ENCODE measurements at places on chromosomes 13 and 19.
A peak's percentile ranks its signal among the peaks of the same experiment; 100 is the strongest.

DNA sequence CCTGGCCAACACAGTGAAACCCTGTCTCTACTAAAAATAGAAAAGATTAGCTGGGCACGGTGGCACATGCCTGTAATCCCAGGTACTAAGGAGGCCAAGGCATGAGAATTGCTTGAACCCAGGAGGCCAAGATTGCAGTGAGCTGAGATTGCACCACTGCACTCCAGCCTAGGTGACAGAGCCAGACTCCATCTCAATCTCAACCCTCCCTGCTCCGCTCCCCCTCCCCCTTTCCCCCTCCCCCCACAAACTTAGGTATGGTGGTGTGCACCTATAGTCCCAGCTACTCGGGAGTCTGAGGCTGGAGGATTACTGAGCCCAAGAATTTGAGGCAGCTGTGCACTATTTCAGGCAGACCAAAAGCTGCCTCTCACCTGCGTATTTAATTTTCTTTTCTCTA, 21.6 kb upstream of the RNF113B start:
- no peak for DNase-seq

DNA sequence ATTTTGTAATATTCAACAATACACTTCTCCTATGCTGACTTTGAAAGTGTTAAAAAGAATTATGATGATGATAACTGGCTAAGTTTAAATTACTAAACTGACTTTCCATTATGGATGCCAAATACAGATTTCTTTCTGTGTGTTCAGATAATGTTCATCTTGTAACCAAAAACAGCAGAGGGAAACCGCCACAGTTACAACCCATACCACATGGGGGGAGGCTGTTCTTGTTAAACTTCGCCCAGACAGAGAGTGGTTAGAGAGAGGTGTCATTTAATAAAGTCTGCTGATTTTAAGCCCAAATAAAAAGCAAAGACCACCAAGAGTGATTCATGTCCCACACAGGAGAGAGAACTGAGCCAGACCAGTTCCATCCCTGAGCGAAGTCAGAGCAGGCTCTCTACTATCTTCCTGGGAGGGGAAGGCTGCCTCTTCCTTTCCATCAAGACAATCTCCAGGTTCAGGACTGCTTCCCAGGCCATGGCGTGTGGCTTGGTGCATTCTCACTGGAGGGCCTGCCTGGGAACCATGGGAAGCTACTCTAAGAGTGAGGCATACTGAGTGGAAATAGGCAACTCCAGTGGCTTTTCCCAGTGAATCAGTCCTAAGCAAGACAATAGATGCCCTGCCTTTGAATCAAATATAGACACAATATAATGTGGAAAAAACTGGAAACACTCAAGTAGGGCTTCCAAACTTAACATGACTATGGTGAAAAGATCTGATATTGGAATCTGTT, 18.2 kb downstream of the EFNB2 start:
- no peak for DNase-seq

DNA sequence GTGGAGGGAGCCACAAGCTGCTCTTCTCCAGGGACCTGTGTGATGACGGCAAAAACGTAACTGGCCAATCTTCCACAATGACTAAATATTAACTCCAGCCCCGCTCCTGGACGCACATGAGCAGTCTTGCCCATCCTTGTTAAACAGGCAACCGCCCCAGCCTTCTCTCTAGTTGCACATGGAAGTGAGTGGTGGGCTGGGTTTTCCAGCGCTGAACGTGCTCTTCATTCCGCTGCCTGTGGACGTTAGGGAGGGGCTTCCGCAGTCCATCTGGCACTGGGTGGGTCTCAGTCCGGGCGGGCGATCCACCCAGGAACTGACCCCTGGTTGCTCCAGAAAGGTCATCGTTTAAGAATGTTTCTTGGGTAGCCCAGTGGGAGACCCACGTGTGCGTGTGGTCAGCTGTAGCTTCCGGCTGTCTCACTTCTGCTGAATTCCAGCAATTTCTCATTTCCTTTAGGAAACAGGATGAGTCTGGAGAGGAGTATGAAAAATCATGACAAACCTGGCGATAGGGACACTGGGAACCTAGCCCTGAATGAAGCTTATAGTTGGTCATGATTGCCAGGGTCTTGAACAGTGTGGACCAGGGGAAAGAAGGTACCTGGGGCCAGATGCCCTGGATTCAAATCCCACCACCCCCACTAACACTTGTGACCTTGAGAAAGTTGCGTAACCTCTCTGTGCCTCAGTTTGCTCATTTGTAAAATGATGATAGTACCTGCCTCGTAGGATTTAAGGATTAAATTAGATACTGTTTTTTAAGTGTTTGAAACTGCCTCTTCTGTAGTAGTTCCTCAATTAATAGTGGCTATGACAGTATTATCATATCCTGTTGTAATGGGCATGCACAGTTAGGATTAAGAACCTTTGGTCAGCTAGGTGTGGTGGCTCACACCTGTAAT, 92.6 kb downstream of the SIPA1L3 start:
- no peak for DNase-seq

DNA sequence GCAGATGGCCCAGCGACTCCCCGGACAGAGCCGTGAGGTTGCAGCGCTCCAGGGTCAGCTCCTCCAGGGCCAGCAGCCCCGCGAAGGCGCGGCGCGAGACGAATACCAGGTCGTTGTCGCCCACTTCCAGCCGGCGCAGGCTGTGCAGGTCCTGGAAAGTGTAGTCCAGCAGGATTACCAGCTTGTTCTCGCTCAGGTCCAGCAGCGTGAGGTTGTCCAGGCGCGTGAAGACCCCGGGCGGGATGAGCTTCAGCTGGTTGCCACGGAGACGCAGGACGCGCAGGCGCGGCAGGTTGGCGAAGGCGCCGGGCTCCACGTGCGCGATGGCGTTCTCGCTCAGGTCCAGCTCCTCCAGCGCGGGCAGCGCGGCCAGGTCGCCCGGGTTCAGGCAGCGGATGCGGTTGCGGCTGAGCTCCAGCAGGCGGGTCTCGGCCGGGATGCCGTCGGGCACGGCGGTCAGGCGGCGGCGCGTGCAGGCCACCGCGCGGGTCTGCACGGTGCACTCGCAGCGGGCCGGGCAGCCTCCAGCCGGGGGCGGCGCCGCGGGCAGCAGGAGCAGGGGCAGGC, 9.3 kb upstream of the PEAK3 start:
- no peak for DNase-seq

GRCh38 chr19:16041299-16041990, 34.9 kb upstream of the TPM4 start:
- DNase-seq: peak; percentile 90

DNA sequence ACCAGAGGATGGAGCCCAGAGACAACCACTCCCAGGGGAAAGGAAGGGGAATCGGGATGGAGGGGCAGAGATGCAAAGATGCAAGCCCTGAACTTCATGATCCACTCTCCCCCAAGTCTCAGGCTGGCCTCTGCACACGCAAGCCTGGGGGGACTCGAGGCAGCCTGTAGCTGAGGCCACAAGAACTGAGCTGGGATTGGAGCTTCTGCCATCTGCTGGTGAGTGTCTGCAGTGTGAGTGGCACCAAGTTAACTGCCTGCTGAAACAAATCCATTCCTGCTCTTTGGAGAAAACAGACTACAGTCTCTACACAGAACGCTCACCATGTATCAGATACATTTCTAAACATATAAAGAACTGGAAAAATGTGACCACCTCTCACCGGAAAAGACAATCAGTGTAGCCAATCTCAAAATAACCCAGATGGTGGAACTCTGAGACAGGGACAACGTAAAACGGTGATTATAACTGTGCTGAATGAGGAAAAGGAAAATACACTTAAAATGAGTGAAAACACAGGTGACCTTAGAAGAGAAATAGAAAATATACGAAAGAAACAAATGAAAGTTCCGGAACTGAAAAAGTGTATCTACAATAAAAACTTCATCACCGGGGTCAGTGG, 62.1 kb downstream of the KLF2 start:
- DNase-seq: no peak

DNA sequence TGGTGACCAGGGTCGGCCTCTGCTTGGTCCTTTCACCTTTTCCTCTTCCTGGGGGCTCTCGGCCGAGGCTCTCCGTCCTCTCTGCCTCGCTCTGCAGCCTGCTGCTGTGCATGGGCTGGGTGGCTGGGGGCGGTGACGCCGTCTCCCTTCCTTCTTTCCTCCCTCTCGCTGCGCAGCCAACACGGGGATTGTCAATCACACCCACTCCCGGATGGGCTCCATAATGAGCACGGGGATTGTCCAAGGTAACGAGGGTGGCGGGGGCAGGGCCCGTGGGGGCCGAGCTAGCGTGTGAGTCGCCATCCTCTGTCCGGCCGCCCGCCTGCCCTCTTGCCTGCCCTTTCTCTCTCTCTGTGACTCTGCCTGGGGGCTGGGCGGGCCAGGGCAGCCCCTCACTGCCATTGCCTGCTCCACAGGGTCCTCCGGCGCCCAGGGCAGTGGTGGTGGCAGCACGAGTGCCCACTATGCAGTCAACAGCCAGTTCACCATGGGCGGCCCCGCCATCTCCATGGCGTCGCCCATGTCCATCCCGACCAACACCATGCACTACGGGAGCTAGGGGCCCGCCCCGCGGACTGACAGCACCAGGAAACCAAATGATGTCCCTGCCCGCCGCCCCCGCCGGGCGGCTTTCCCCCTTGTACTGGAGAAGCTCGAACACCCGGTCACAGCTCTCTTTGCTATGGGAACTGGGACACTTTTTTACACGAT, 7.1 kb downstream of the YIPF2 start:
- no peak for DNase-seq

- DNase-seq: no peak
Observed at GRCh38 chr19:18900700-18901481, 4.9 kb upstream of the CERS1 start.

DNA sequence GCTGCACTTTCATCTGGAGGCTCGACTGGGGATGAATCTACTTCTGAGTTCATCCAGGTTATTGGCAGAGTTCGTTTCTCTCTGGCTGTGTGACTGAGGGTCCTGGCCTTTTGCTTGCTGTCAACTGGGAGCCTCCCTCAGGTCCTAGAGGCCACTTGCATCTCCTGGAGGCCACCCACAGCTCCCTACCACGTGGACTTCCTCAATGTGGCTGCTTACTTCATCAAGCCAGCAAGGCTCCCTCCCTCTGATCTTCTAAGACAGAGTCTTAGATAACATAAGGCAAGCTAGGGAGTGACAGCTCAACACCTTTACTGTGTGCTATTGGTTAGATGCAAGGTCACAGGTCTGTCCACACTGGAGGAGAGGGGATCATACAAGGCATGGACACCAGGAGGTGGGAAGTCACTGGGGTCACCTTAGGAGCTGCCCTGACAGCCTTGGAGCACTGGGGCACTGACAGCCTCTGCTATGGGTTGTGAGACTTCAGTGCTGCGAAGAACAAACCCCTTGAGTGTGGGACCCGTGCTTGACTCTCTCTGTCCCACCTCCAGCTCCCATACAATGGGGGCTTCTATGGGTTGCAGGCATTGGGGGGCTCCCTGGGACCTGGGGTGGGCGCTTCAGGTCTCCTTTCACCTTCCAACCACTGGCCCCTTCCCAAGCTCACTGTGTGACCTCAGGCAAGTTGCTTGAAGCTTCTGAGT, 5.3 kb downstream of the FAM187B start:
- no peak for DNase-seq

DNA sequence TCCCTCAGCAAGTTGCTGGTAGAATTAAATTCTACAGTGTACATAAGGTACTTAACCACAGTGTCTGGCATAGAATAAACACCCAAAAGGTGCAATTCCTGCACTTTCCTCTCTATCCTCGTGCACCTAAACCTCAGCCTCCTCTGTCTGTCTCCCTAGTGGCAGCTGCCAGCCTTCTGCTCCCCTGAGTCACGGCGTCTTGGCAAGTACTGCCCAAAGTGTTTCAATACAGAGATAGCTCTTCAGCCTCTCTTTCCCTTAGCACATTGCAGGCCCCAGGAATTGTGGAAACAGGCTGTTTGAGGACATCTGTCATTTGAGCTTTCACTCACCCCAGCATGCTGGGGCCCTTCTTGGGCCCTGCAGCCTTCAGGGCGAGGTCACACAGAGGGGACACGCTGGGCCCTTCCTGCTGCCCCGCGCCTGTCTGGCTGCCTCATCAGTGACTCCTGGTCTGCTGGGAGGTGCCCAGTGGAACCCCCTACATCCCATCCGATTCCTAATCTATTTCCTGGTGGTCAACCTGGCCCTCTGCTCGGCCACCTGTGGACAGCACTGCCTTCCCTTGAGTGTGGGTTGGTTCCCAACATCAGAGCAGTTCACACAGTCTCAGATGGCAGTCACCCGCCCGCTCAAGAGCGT, 19.3 kb downstream of the COL4A2 start:
- no peak for DNase-seq

DNA sequence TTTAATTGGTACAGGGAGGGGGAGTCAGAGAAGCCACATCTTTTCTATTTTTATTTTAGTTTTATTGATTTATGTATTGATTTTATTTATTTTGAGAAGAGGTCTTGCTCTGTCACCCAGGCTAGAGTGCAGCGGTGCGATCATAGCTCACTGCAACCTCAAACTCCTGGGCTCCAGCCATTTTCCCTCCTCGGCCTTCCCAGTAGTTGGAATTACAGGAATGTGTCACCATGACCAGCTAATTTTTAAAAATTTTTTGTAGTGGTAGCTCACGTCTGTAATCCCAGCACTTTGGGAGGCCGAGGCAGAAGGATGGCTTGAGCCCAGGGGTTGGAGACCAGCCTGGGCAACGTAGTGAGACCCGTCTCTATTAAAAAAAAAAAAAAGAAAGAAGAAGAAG, 4.1 kb downstream of the IL27RA start:
- DNase-seq: no peak

- DNase-seq: no peak
Observed at GRCh38 chr19:18814063-18814462, 17.7 kb upstream of the UPF1 start.

- no peak for DNase-seq
Observed at GRCh38 chr13:78022164-78022877, 103.7 kb upstream of the EDNRB start.

GRCh38 chr19:34540811-34541557, 59.4 kb downstream of the WTIP start:
- DNase-seq: no peak

GRCh38 chr13:110216398-110217041, 90.4 kb downstream of the COL4A1 start:
- DNase-seq: no peak

DNA sequence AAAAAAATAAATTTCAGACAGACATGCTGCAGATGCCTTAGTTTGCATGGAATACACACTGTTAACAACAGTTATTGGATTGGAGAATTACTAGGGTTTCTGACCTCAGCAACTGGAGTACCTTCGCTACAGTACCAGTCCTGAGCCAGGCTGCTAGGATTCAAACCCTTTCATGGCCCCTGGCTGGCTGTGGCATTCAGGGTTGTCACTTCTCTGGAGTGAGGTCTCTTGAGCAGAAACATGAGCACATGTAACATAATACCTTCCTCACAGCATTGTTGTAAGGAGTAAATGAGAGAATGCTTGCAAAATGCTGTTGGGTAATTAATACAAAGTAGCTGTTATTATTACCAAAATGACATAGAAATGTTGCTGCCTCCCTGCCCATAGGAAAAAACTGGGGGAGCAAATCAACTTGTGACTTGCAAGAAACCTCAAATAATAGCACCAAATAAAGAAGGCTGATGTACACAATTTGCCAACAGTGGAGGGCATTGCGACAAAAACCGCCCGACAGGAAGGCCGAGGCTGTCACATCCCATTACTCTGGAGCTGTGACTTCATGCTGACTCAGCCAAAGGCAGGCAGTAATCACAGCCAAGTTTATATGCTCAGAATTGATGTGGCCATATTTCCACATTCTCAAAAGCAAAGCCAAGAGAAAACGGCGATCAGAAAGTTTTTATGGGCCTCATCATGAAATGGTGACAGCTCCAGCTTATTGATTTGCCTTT, 100.4 kb downstream of the RFC3 start:
- DNase-seq: no peak

GRCh38 chr13:89763005-89763404, 1584.5 kb upstream of the MIR17HG start:
- DNase-seq: no peak

- peak; percentile 48 for DNase-seq
Observed at GRCh38 chr19:15129856-15130585, 22.8 kb downstream of the SYDE1 start.

Measured in breast epithelium (tissue), 4 donors.